Thoracic aorta (tissue), 2 donors: ENCODE measurements at places on chromosomes 16 and 17.

DNA sequence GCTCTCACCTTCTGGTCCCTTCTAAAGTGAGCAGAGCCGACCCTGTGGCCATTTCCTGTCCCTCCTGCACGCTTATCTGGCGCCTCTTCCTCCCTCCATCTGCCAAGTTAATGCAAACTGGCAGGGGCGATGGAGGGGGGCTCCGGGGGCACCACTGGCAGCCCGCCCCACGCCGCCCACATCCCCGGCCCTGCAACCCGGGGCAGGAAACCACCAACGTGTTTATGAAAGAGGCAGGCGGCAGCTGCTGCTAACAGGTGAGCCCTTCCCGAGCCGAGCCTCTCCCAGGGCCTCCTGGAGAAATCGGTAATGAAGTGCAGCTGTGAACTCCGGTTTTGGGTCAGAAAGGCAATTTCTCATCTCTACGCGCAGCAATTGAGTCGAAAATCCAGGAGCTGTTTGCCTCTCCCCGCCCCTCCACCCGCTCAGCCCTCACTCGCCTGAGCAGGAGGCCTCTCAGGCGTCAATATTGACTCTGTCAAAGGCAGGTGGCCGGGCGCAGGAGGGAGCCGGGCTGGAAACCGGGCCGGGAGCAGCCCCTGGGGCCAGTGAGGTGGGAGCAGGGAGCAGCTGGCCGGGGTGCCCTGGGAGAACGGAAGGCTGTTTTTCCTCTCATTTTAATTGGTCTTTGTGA is 164.4 kb upstream of the GSE1 start:
- no peaks in the 10 kb centered on the region for H3K36me3 ChIP-seq
- no peak overlapping the region for H3K27ac ChIP-seq
- no peaks in the 10 kb centered on the region for H3K27me3 ChIP-seq
- no peaks in the 10 kb centered on the region for H3K4me1 ChIP-seq
- H3K4me3 ChIP-seq = no peak overlapping the region

DNA sequence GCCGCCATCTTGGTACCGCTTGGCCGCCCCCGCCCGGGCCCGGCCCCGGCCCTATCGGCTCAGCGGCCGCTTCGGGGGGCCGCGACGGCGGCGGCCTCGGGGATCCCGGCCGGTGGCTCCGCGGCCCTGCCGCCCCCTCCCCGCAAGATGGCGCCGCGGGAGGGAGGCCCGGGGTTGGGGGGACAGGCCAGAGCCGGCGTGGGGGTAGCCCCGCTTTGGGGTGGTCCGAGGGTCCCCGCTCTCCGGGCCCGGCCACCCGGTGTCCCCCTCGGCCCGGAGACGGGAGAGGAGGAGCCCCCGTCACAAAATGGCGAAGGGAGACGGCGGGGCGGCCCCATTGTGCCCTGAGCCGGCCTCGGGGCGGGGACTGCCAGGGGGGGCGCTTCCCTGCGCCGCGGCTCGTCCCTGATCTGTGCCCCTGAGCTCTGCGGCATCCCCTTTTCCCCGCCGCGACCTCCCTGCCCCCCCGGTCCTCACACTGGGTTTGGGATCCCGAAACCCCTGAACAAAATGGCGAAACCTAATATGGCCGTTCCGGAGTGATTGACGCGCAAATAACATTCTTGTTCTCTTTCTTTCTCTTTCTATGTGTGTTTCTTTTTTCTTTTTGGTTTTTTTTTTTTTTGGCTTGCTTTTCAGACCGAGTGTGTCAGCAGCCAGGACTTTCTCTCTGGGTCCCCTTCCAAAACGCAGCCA is 986 bp downstream of the HAPSTR1 start:
- H3K27ac ChIP-seq = peak overlapping the region; percentile 98
- H3K27me3 ChIP-seq = no peaks in the 10 kb centered on the region
- peaks cover 5% of the 10 kb centered on the region for H3K36me3 ChIP-seq
- peak overlapping the region; percentile 93 for H3K4me3 ChIP-seq
- no peak for DNase-seq

DNA sequence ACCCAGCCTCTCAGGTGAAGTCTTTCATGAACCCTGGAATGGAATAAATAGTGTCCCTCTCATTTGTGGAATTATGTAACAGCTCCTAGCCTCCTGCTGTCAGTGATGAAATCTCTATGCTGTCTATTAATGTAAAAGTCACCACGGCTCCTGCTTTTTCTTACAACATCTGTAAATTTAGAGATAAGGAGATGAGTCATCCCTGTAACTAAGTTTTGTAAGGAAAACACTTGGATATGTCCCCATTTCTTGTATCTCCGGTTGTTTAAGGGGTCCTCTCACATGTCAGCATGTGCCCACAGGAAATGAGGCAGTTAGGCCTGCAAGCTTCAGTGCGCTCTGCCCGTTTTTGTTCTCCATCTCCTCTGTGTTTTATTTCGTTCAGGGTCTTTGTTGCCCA is 2.8 kb upstream of the NAT9 start:
- peaks cover 25% of the 10 kb centered on the region for H3K4me1 ChIP-seq
- no peak overlapping the region for H3K4me3 ChIP-seq
- no peaks in the 10 kb centered on the region for H3K36me3 ChIP-seq

DNA sequence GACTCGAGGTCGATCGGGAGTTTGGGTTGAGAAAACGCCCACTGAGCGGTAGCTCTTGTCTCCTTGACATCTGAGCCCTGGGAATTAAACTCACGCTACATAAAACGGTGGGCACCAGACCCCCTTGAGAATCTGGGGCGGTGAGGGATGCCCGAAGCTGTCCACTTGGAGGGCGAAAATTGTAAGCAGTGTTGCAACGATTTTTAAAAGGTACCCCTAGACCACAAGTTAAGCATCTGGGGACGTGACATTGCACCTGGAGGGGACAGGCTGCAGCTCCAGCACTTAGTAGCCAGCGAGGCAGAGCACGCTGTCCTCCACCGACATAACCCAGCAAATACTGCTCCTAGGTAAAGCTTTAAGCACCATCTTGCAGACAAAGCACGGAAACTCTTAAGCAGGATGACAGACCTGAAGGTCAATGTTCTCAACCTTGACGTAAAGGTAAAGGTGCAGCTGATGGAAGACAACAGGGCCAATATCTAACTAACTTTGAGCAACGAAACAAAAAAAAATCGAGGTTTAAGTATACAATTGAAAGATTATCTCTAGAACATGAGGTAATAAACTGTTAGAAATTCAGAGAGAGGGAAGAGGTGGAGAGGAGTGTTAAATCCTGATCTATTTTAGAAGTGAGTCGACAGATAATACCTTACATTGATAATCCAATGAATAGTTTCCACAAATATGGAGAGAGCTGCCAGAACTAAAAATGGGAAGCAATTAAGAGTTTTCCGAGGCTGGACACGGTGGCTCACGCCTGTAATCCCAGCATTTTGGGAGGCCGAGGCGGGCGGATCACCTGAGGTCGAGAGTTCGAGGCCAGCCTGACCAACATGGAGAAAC is 921 bp upstream of the CDR2 start:
- H3K4me3 ChIP-seq = peak overlapping the region; percentile 79
- DNase-seq = no peak
- H3K36me3 ChIP-seq = no peaks in the 10 kb centered on the region

DNA sequence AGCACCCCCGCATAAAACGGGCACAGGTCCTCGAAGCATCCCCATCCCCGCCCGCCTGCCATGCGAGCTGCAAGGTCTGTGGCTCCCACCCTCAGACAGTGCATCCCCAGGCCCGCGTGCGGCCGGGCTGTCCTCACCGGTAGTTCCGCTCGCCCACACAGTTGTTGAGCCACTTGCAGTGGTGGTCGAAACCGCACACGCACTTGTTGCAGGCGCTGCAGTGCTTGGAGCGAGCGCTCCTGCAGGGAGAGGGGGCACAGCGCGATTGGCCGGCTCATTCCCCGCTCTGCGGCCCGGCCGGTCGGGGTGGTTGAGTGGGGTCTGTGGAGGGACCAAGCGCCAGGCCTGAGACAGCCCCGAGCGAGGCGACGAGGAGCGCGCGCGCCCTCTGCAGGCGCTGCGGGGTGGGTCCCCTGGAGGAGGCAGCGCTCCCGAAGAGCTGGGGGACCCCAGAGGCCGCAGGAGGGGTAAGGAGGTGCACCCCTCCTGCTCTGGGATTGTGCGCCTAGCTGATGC is 6.0 kb upstream of the TPPP3 start:
- no peak overlapping the region for H3K4me3 ChIP-seq
- no peak overlapping the region for H3K27ac ChIP-seq
- H3K36me3 ChIP-seq = no peaks in the 10 kb centered on the region
- H3K4me1 ChIP-seq = peaks cover 12% of the 10 kb centered on the region

GRCh38 chr17:17416007-17416399 is 60.8 kb upstream of the MED9 start:
- DNase-seq = no peak
- no peaks in the 10 kb centered on the region for H3K27me3 ChIP-seq
- no peaks in the 10 kb centered on the region for H3K4me1 ChIP-seq
- H3K36me3 ChIP-seq = no peaks in the 10 kb centered on the region
- H3K4me3 ChIP-seq = no peak overlapping the region

DNA sequence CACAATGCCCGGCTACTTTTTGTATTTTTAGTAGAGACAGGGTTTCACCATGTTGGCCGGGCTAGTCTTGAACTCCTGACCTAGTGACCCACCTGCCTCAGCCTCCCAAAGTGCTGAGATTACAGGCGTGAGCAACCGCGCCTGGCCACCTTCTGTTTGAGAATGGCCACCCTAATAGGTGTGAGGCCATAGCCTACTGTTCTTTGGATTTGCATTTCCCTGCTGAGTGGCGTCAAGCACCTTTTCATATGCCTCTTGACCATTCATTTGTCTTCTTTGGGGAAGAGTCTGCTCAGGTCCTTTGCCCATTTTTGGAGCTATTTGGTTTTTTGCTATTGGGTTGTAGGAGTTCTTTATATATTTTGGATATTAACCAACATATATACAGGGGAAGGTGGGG is 276.7 kb downstream of the PARN start:
- H3K27me3 ChIP-seq = no peaks in the 10 kb centered on the region
- H3K4me3 ChIP-seq = no peak overlapping the region
- no peak overlapping the region for H3K27ac ChIP-seq
- no peaks in the 10 kb centered on the region for H3K36me3 ChIP-seq
- H3K4me1 ChIP-seq = no peaks in the 10 kb centered on the region

GRCh38 chr16:711548-712320 is 3.2 kb upstream of the METRN start:
- DNase-seq = no peak
- H3K4me3 ChIP-seq = no peak overlapping the region
- H3K4me1 ChIP-seq = peaks cover 12% of the 10 kb centered on the region

- H3K4me3 ChIP-seq = no peak overlapping the region
- DNase-seq = no peak
- H3K27ac ChIP-seq = no peak overlapping the region
Measured at GRCh38 chr17:28306954-28307401, 12.0 kb upstream of the TMEM97 start.

DNA sequence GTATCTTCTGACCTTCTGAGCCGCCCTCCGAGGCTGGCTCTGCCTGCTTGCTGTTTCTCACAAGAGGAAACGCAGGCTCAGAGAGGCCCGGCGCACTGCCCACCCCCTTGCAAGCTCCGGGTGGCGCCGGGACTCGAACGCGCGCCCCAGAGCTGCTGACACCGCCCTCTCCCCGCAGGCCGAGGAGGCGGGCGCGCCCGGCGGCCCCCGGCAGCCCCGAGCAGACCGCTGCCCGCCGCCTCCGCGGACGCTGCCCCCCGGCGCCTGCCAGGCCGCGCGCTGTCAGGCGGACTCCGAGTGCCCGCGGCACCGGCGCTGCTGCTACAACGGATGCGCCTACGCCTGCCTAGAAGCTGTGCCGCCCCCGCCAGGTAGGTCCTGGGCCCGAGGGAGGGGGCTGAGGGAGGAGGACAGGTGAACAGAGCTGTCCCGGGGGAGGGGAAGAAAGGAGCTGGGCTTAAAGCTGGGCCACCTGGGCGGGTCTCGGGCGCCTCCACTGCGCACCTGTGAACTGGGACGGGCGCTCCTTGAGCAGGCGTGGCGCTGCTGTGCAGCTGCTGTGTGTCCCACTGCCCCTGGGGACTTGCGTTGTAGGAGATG is 18.2 kb downstream of the WFDC1 start:
- H3K27me3 ChIP-seq = no peaks in the 10 kb centered on the region
- H3K27ac ChIP-seq = no peak overlapping the region
- no peaks in the 10 kb centered on the region for H3K36me3 ChIP-seq
- no peak for DNase-seq

DNA sequence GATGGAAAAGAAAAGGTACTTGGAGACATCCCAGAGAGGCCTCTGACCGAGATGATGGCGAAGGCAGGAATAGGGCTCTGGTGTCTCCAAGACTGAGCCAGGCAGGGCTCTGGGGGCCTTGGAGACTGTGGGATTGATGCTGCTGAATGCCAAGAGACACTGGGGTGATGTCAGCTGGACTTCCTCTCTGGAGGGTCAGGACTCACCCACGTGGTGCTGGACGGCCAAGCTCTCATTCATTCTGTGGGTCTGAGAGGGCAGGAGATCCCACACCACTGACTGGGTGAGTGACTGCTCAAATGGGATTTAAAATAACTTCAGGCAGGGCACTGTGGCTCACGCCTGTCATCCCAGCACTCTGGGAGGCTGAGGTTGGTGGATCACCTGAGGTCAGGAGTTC is 64.8 kb downstream of the NT5M start:
- no peak for DNase-seq
- H3K27ac ChIP-seq = no peak overlapping the region
- no peaks in the 10 kb centered on the region for H3K27me3 ChIP-seq
- no peaks in the 10 kb centered on the region for H3K36me3 ChIP-seq
- no peaks in the 10 kb centered on the region for H3K4me1 ChIP-seq

DNA sequence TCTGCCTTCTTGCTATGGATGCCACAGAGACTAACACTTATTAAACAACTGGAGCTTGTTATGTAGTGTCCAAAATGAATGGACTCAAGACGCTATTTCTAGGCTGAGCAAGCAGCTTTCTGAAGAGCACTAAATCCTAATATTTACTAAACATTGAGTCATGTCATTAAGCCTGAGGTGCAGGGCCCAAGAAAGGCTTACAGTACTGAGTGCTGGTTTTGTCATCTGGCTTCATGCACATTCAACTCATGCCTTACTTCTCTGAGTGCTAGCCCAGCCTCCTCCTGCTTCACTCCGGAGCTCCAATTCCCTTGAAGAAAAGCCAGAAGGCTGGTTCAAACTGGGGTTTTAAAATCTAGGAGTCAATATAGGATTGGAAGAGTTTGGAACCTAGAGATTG is 363.3 kb upstream of the CDH5 start:
- H3K27ac ChIP-seq = no peak overlapping the region
- H3K27me3 ChIP-seq = no peaks in the 10 kb centered on the region
- H3K36me3 ChIP-seq = no peaks in the 10 kb centered on the region
- no peak overlapping the region for H3K4me3 ChIP-seq
- H3K4me1 ChIP-seq = no peaks in the 10 kb centered on the region

GRCh38 chr17:64016231-64016784 is 4.1 kb downstream of the ICAM2 start:
- no peaks in the 10 kb centered on the region for H3K36me3 ChIP-seq
- no peaks in the 10 kb centered on the region for H3K27me3 ChIP-seq
- H3K4me1 ChIP-seq = no peaks in the 10 kb centered on the region

- no peak overlapping the region for H3K4me3 ChIP-seq
- no peaks in the 10 kb centered on the region for H3K4me1 ChIP-seq
- no peaks in the 10 kb centered on the region for H3K27me3 ChIP-seq
- H3K27ac ChIP-seq = no peak overlapping the region
- no peak for DNase-seq
Measured at GRCh38 chr17:83175822-83176622, 96.6 kb downstream of the METRNL start.

- H3K36me3 ChIP-seq = peaks cover 9% of the 10 kb centered on the region
- peak; percentile 13 for DNase-seq
- peaks cover 26% of the 10 kb centered on the region for H3K4me1 ChIP-seq
- no peak overlapping the region for H3K4me3 ChIP-seq
- H3K27ac ChIP-seq = no peak overlapping the region
Measured at GRCh38 chr16:67773099-67773498, 33.3 kb downstream of the RANBP10 start.
